Neural progenitor cell (in vitro differentiated cells): ENCODE measurements at places on chromosomes 13 and 19. TPM values are rescaled to one million over a fixed set of nuclear protein-coding genes. Genes with fewer than 3 reads are reported as not detected.

DNA sequence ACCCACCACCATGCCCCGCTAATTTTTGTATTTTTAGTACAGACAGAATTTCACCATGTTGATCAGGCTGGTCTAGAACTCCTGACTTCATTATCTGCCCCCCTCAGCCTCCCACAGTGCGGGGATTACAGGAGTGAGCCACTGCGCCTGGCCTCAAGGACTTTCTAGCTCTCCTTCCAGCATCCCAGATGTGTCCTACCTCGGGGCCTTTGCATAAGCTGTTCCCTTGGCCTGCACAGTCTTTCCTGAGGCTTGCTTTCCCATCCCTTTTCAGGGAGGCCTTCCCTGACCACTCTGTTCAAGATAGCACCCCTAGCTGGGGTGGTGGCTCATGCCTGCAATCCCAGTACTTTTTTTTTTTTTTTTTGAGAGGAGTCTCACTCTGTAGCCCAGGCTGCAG, 14.3 kb upstream of the BCAM start:
- no peak for DNase-seq

ZNF888 gene
- 8.9 and 11.6 TPM in 2 replicates for total RNA-seq

- no peak for DNase-seq
Observed at GRCh38 chr13:47215736-47216135, 318.9 kb upstream of the HTR2A start.

DNA sequence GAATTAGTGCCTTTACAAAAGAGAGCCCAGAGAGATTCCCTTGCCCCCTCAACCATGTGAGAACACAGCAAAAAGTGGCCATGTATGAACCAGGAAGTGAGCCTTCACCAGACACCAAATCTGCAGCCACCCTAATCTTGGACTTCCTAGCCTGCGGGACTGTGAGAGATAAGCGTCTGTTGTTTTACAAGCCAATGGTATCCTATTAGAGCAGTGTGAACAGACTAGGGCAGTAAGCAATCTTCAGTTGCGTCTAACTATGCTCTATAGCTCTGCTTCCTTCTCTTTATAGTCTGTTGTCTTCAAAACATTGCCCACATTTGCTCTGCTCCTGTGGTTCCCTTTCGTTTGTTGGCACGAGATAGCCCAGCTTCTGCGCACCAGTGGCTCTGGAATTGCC, 109.5 kb upstream of the FNDC3A start:
- no peak for DNase-seq

GRCh38 chr13:27942972-27943371, 23.2 kb downstream of the PDX1 start:
- no peak for DNase-seq
